ENCODE measurements at places on chromosomes 2 and 18.

- no peak for DNase-seq
These were observed 617.3 kb upstream of the REG3G start for GRCh38 chr2:78407960-78408794.

- no peak for DNase-seq
These were observed 335 bp downstream of the HES6 start for GRCh38 chr2:238239543-238239862.

GRCh38 chr2:240437861-240438809 is 2.7 kb downstream of the GPC1 start:
- no peak for DNase-seq

DNA sequence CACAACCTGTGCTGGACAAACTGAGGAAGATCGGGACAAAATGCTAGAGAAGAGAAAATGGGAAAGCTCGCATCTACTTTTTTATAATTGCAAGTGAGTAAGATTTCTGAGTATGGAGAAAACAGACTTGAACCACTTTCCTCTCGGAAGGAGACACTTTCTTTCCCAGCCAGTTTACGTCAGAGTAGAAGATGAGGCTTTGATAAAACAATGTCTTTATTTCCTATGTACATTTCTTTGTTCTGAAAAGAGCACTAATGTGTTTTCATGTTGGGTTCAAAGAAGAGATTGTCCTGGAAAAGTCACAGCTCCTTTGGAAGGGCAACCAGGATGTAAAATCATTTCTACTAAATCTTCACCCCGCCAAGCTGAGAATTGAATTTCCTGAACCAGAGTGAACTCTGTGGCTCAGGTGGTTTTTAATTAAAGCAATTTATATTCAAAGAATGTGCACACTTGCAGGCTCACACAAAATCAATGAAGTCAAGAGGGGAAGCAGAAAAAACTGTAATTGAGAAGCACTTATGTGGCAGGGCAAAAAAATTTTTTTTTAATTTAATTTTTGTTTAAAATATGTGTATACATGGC is 23.4 kb upstream of the ITGA6 start:
- no peak for DNase-seq

DNA sequence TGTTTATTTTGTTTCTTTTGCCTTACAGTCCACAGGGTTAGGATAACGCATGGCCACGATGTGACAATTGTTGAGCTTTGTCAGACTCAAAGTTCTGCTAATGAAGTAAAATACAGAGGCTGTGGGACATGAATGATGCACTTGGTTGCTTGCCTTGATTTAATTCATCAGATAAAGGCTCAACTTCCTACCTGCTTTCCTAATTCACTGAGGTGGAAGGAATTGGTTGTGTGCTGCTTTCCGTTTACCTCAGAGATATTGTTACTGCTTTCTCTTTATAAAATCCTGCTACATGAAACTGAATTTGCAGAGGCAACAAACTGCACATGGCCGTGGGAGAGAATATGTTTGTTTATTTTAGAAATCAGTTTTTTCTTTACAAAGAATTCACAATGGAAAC is 6.6 kb downstream of the RIT2 start:
- DNase-seq = no peak

DNA sequence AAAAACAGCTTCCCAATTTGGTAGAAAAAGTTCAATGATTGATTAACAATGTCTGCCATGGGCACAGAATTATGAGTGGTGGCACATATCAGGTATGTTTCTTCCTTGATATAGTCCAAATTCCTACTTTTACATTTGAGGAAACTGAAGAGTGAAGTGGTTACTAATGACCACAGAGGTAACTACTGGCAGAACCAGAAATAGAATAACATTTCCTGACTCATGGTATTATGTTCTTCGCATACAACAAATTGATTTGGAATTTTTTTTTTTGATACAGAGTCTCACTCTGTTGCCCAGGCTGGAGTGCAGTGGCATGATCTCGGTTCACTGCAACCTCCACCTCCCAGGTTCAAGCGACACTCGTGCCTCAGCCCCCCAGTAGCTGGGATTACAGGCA is 6.0 kb upstream of the NFE2L2 start:
- DNase-seq = no peak

GRCh38 chr2:154195644-154196195 is 324.0 kb downstream of the GALNT13 start:
- no peak for DNase-seq

- no peak for DNase-seq
These were observed 36.8 kb downstream of the COX7A2L start for GRCh38 chr2:42324244-42324643.

- no peak for DNase-seq
These were observed 137.1 kb downstream of the RPIA start for GRCh38 chr2:88828397-88829137.

DNA sequence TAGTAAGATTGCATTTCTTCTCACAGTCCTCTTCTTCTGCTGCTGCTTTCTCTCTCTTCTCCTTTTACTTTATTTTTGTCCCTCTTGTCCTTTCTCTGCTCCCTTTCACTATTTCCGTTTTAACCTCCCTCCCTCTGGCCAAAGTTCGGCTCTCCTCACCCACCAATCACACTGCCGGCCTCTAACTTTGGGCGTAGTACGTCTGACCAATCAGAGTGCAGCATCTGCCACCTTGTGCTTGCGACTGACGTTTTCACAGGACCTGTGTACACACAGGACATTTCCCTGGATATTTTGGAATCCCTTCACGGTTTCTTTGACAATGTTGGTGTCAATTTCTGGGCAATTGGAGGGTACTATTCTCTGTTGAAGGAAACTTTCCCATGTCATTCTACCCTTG is 22.6 kb upstream of the ICOS start:
- DNase-seq = no peak

DNA sequence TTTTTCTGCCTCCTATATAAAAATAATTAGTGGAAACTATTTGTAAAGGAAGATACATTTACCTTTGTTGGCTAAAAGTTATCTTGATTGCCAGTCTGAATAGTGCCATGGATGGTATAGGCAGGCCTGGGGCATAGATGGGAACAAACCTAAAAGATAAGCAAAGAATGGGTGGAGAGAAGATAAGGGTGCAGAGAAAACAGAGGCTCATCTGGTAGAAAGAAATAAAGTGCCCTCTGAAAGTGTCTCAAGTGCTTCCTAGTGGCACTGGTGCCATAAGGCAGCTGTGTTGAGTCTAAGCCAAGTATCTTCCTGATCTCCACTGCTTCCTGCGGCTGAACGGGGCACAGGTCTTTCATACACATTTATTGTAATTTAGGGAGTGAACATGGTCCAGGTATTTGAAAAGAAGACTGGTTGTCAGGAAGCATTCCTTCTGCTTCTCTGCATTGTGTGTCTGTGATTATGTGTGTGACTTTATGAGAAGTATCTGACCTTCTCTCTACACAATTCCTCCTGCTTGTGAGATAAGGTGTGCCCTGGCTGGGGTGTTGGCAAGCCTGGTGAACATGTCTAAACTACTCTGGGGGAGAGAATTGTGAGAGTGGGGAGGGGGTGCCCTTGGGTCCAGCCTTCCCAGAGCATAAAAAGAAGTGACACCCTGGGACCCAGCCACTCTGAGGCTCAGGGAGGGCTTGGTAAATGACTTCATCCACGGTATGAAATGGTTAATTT is 280.5 kb downstream of the CAMKMT start:
- no peak for DNase-seq

GRCh38 chr2:99166218-99166617 is 11.5 kb downstream of the LIPT1 start:
- DNase-seq = no peak

DNA sequence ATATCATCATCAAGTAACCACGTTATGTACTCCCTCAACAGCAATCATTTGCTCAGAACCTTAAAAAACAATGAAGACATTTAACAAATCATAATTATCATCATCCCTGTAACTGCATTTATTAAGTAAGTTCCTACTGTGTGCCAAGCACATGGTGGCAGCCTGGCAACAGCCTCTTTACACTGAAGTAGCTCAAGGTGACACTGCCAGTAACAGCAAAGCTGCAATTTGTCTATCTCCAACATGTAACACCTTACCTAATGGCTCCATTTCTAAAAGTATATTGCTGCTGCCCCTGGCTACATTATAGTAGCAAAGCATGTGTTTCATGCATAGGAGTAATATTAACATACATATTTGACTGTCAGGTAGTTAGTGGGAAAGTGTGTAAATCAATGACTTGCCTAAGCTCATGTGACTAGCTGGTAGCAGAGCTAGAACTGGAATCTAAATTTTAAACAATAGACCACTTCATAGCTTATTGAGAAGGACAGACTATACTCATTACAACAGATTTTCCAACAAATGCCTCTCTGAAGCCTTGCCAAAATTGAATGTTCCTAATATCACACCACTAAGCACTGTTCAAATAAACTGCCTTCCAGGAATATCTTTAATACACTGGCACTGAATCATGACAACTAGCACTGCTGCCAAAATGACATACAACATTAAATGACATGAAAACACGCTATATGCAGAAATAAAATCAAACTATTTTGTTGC is 86.7 kb downstream of the L3MBTL4 start:
- DNase-seq = no peak

DNA sequence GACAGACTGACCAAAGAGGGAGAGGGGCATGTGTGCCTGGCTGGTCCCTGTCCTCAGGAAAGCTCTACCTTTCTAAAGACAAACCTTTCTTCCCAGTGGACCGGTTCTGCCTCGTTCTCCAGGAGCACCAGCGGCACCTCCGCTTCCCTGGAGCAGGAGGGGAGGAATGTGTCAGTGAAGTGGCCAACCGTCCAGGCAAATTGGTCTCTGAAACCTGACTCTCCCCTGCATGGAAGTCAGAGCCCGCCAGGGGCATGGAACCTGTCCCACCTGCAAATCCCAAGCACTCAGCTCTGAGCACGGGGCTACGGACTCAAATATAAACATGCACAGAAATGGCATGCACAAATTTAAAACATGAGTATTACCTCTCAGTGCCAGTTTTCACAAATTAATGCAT is 62.9 kb downstream of the COL6A3 start:
- no peak for DNase-seq

DNA sequence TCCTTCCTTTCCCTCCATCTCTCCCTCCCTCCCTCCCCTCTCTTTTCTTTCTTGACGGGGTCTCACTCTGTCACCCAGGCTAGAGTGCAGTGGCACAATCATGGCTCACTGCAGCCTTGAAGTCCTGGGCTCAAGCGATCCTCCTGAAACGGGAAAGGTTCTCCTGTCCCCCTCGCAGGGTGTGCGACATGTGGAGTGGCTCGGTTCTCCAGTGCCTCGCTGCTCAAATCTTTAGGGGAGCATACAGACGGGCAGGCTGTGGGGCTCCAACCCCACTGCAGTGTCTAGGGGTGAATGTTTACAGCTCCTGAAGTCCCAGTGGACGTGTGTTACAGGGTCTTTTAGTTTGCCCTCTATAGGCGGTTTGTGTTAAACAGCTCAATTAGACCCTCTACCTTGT is 74.0 kb downstream of the MEX3C start:
- no peak for DNase-seq
